NCI-H510A treated with DMSO at 0.1 percent for 48 hours (cell line): ENCODE measurements at places on chromosomes 1 and 21.

GRCh38 chr1:228073857-228074545, 8.5 kb upstream of the ARF1 start:
- no peak for DNase-seq

- no peak for DNase-seq
Observed at GRCh38 chr1:55064071-55064581, 24.8 kb downstream of the PCSK9 start.

GRCh38 chr1:69294171-69294570, 273.6 kb upstream of the LRRC7 start:
- DNase-seq: no peak

DNA sequence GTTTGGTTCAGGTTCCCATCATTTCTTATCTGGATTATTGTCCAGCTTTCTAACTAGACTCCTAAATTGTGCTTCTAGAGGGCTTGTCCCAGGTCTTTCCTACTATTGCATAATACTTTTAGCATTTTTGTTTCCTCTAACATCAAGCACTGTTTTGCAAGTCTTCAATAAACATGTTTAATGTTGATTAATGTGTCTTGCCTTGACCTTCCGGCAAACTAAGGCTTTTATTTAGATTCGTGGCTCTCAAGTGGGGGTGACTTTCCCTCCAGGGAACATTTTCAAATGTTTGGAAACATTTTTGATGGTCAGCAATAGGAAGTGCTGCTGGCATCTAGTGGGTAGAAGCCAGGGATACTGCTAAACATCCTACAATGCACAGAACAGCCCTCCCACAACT, 90.7 kb downstream of the RPE65 start:
- no peak for DNase-seq

GRCh38 chr1:64936956-64937355, 29.4 kb downstream of the JAK1 start:
- no peak for DNase-seq

DNA sequence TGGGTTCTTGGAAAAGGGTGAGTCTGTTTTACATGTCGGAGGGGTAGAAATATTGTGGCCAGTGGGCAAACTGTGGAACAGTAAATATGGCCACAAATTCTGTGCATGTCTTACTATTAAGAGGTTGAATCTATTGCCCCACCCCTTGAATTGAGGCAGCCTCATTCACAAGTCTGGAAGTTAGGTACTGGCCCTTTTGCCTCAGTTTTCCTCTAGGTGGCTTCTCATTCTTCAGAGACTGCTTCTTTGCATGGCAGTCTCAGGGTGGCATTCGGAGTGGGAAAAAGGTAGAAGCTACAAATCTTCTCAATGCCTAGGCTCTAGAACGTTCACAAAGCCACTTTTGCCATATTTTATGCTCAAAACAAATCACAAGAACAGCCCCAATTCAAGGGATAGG, 57.2 kb downstream of the SLC9C2 start:
- DNase-seq: no peak

DNA sequence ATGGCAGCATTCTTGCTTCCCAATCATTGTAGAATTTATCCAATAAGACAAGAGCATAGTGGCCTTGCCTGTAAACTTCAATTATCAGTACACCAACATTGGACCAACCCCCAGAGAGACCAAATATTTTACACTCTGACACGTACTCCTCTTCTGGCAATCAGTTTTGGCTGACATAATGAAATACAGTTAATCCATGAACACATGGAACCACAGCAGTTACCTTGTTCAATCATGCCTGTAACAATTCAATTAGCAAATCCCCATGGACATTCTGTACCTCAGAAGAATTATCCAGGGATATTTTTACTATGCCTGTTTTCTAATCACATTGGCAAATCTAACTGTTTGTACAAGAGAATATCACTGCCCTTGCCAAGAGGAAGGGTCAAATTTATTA, 2162.0 kb downstream of the MRPL39 start:
- DNase-seq: no peak

- no peak for DNase-seq
Observed at GRCh38 chr1:175480343-175480822, 263.0 kb downstream of the TNR start.

- no peak for DNase-seq
Observed at GRCh38 chr21:38902608-38903445, 97.1 kb downstream of the ETS2 start.

DNA sequence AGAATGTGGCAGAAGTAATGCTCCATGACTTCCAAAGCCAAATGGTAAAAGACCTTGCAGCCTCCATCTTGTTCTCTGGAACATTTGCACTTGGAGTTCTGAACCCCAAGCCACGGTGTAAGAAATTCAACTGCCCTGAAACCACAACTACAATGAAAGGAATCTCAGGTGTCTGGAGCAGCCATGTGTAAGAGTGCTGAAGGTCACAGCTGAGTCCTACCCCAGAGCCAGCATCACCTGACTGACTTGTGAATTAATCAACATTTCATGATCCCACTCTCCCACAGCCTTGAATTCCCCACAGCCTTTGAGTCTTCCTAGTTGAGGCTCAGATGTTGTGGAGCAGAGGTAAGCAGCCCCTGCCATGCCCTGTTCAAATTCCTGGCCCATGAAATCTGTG, 192.8 kb upstream of the CAMK1G start:
- no peak for DNase-seq

DNA sequence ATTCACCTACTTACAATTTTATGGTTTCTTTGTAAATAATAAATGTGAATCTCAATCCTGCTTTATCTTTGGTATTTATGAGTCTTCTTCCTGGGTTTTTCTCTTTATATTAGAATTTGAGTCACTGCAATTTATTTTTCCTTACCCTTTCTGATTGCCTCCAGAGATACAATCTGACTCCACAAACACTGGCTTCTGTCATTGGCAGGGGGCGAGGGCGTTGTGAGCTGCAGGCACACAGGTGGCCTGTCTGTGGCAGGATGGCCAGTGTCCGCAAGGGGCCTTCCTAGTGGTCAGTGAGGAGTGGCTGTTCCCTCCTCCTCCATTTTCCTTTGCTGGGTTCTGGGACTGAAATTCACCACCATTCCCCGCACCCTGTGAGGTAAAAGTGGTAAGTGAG, 2.0 kb upstream of the MTARC1 start:
- no peak for DNase-seq

DNA sequence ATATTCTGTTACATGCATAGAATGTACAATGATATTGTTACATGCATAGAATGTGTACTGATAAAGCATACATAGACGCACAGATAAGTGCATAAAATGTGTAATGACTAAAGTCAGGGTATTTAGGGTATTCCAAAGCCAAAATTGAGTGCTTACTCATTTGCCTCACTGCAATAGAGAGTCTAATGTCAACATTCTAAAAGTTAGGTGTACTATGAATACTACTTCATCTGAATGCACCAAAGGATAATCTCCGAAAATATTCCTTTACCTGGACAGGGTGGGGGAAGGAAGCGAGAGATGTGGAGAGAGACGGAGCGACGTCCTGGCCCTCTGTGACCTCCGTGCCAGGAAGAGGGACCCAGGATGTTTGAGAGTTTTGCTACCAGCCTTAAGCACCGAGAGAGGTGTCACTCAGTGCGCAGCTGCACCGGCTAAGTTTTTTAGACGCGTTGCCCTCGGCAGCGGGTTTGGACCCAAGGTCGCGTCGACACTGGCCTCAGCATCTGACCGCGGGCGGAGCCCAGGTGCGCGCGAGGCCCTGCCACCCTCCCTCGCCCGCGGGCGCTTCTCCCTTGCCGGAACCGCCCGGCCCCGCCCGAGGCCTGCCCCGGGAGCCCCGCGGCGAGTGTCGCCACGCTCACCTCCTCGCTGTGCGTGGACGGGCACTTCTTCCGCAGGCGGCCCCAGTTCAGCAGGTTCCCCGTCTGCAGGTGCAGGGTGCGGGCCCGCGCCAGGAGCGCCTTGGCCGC, 660 bp downstream of the GCLM start:
- peak; percentile 62 for DNase-seq

GRCh38 chr1:71081697-71082080, 854 bp upstream of the ZRANB2 start:
- no peak for DNase-seq

- no peak for DNase-seq
Observed at GRCh38 chr1:178540204-178540603, 27.3 kb downstream of the TEX35 start.

DNA sequence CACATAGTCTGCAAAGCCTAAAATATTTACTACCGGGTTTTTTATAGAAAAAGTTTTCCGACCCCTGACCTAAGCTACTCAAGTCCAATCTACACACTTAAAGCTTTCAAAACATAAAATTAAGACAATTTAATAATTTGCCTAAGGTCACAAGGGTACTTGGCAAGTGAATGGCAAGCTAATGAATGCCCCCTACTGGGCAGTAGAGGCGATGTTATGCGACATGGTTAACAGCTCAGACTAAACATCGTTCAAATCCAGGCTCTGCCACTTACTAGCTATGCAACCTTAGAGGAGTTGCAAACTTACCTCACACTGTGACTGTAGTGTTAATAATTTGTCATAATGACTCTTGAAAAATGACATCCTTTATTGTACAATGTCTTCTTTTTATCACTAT, 317.2 kb upstream of the NFIA start:
- peak; percentile 71 for DNase-seq

- no peak for DNase-seq
Observed at GRCh38 chr21:36021251-36021837, 39.0 kb downstream of the SETD4 start.

DNA sequence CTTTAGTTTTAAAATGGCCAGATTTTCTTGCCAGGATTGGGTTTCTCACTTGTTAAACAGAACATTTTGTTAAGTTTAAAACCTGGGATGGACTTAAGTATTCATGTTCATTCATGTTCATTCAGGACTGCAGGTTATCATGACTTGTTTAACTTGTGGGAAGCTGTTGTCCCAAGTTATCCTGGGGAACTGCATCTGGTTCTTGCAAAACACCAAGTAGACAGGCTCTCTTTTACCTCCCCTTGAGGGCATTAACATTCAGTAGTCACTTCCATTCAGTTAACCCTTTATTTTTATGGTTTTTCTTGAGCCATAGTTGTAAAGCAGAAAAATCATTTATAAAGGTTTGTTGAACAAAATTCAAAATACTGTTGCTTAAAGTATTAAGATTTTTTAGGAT, 8.1 kb downstream of the SOD1 start:
- DNase-seq: no peak

DNA sequence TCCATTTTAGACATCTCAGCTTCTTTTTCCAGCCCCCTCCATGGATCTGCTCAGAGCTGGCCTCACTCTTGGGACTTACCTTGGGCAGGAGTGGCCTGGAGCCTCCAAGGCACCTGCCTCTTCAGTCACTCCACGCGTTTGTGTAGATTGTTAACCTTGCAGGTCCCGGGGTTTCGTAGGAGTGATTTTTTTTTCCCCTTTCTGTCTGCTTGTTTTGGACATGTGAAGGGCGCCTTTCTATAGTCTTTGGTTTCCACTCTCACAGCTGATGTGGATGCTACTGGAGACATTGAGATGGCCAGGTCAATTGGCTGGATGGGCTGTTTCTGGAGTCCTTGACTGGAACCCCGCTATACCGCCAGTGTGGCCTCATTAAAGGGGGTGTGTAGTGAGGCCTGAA, 2.0 kb upstream of the SDHB start:
- DNase-seq: no peak

- no peak for DNase-seq
Observed at GRCh38 chr1:224289396-224289795, 40.6 kb downstream of the NVL start.

GRCh38 chr1:36847186-36847585, 187.1 kb downstream of the GRIK3 start:
- DNase-seq: no peak

DNA sequence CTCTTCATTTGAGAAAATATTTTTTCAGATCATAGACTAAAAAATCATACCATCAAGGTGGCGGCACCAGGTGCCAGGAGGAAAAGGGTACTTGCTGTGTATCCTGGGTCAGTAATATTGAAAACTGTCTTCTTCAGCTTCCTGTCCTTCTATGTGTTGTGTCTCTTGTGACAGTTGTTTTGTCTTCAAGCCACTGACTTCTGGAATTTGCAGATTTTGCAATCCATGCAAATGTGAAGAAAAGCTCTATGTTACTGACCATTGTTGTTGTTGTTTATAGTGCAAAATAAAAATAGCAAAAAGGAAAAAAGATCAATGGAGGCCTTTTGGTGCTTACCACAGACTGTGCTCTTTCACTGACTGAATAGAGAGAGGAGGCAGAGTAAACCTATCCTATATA, 83.2 kb upstream of the RHOU start:
- DNase-seq: no peak

DNA sequence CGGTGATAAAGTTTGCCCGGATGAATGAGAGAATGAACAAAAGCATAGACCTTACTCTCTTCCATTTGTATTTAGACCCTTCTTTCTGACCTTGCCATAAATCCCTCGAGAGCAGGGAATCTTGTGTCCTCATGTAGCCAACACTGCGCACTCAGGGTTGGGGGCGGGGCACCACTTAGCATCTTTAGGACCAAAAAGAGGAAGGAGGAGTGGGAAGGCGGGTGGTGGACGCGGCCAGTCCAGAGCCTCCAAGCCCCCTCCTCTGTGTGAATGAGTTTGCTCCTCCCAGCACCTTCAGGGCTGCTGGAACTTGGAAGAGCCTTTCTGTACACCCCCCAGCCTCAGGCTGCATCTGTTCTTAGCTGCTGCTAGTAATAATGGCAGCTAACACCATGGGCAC, 141.9 kb upstream of the TMEM51 start:
- no peak for DNase-seq

DNA sequence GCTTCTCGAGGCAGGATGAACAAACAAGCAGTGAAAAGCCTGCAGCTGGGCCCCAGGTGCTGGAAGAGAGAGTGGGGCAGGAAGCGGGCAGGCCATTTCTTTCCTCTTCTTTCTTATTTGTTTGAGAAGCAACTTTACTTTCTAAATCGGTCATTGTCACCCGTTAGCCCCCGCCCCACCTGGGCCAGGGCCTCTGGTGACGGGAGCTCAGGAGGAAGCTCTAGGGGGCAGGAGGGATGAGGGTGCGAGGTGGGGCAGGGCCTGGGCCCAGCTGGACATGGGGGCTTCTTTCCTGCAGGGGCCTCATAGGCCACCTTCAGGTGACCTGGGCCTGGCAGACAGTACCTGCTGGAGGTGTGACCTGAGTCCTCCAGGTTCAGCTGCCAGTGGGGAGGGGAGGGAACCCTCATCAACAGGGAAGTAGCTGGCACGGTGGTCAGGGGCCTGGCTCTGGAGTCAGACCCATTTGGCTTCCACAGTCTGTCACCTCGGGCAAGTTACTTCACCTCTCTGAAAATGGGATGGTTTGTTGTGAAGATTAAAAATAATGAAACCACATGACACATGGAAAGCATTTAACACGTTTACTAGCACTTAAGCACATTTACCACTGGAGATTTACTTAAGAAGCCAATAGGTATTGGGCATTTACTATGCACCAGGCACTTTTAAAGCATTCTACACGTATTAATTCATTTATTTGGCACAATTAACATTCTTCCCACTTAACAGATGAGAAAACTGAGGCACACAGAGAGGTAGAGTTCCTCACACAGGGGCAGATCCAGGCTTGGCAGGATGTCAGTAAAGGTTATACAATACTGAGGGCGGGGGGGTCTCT, 54.1 kb upstream of the ID3 start:
- DNase-seq: peak; percentile 24

- DNase-seq: peak; percentile 100
Observed at GRCh38 chr1:36884029-36884701, 150.2 kb downstream of the GRIK3 start.

GRCh38 chr1:44135886-44136285, 5.5 kb downstream of the KLF18 start:
- DNase-seq: no peak

- no peak for DNase-seq
Observed at GRCh38 chr21:28758042-28758882, 234.4 kb downstream of the LTN1 start.

- peak; percentile 30 for DNase-seq
Observed at GRCh38 chr21:32248571-32249461, 30.0 kb downstream of the MIS18A start.

- DNase-seq: no peak
Observed at GRCh38 chr1:20593756-20594155, 4.9 kb downstream of the CDA start.
